A673 (cell line): ENCODE measurements at places on chromosomes 11 and 22. TPM values are rescaled to one million over a fixed set of nuclear protein-coding genes. Genes with fewer than 3 reads are reported as not detected.

GRCh38 chr11:70542406-70542805 lies 144.1 kb downstream of the CTTN start:
- no peak for DNase-seq
- peaks cover 24% of the 10 kb centered on the region for H3K4me1 ChIP-seq
- H3K27ac ChIP-seq = no peak overlapping the region
- no peaks in the 10 kb centered on the region for H3K27me3 ChIP-seq

The CCDC86 gene
- total RNA-seq = 137 and 188 TPM in 2 replicates

The A4GALT gene
- total RNA-seq = 21.9 and 23.7 TPM in 2 replicates

The MAP6 gene
- total RNA-seq = 0.24 TPM in 1 of 2 replicates, not detected in the other

The GPR83 gene
- total RNA-seq = 0.06 TPM in 1 of 2 replicates, not detected in the other

The WT1 gene
- 8.6 and 10.4 TPM in 2 replicates for total RNA-seq

DNA sequence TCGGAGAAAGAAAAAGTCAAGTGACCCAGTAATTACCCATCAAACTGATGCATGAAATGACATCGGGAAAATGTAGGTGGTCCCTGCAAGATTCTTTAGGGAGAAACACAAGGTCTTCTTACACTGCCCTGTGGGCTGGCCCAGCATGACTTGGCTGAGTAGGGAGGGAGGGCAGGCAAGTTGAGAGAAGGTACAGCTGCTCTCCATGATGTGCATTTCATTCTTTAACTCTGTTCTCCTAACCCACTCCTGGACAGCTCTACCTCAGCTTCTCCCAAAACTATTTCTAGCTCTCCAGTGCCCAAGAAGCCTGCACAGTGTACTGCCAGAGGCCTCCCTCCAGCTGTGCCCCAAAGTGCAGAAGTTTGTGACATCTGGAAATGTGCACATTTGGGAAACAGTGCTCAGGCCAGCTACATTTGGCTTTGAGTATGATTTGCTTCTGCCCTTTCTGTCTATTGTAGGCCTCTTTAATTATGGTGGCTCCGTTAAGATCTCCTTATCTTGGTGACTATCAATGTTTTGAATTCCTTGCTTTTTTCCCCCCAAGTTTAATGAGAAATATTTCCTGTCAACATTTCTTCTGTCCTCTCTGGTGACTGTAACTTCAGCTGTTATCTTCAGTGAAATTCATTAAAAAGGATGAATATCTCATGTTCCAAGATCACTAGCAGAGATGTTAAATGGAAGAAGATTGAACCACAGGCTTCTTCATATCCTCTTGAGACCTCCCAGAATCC lies 26.7 kb upstream of the PRSS23 start:
- H3K4me1 ChIP-seq = no peaks in the 10 kb centered on the region
- no peaks in the 10 kb centered on the region for H3K27me3 ChIP-seq
- no peaks in the 10 kb centered on the region for H3K36me3 ChIP-seq

The TMA7B gene
- total RNA-seq = not detected in 2 replicates

DNA sequence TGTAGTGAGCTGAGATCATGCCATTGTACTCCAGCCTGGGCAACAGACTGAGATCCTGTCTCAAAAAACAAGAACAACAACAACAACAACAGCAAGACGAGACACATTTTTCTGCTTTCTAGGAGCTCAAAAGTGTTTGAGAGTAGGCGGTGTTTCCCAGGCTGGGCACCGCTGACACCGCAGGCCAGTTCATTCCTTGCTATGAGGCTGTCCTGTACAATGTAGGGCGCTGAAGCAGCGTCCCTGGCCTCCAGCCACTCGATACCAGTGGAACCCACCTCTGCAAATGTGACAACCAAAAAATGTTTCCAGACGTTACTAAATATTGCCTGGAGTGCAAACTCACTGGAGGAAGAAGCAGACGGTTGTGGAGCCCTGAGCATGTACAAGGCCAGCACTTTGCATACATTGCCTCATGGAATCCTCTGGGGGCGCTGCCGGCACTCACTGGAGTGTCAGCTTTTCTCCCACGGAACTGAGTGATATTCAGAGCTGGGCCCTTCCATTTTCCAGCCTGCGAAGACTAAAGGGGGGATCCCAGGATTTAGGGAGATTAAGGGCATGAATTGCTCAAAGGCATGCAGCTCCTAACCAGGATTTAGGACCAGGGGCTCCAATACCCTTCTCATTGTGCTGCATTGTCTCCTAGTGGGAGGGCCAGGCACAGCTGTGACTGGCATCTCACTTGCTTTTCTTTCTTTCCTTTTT lies 5.8 kb upstream of the MIEF1 start:
- H3K27ac ChIP-seq = no peak overlapping the region
- peak; percentile 86 for DNase-seq
- H3K4me3 ChIP-seq = no peak overlapping the region
- H3K27me3 ChIP-seq = no peaks in the 10 kb centered on the region
- no peaks in the 10 kb centered on the region for H3K36me3 ChIP-seq

The RFPL1 gene
- total RNA-seq = not detected in 2 replicates

DNA sequence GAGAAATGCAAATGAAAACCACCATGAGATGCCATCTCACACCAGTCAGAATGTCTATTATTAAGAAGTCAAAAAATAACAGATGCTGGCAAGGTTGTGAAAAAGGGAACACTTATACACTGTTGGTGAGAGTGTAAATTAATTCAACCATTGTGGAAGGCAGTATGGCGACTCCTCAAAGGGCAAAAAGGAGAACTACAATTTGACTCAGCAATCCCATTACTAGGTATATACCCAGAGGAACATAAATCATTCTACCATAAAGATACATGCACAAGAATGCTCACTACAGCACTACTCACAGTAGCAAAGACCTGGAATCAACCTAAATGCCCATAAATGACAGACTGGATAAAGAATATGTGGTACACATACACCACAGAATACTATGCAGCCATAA lies 161.1 kb upstream of the PDGFD start:
- H3K36me3 ChIP-seq = no peaks in the 10 kb centered on the region
- DNase-seq = no peak
- H3K4me3 ChIP-seq = no peak overlapping the region
- no peaks in the 10 kb centered on the region for H3K4me1 ChIP-seq

The NLRP14 gene
- total RNA-seq = not detected in 2 replicates

The OSM gene
- total RNA-seq = not detected in 2 replicates

DNA sequence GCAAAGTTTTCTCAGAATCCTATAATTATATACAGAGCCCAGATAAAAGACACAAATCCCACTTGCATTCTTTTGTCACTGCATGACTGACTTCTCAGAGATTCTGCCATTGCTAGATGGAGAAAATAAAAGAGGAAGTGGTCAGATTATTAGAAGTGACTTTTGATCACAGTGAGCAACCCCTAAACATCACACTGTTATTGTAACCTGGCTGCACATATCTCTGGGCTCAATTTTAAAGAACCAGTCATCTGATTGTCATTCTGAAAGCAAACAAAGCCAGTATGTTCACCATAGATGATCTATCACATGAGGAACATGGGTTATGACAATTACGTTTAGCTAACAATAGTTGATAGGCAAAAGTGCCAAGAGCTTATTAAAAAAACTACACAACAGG lies 47.8 kb downstream of the COPB1 start:
- H3K27me3 ChIP-seq = no peaks in the 10 kb centered on the region
- H3K27ac ChIP-seq = no peak overlapping the region
- no peak for DNase-seq
- peaks cover 4% of the 10 kb centered on the region for H3K36me3 ChIP-seq
- peaks cover 1% of the 10 kb centered on the region for H3K4me1 ChIP-seq

The MAPK8IP2 gene
- 7.8 and 11.5 TPM in 2 replicates for total RNA-seq

The STK33 gene
- total RNA-seq = not detected in 2 replicates

The C11orf87 gene
- not detected in 2 replicates for total RNA-seq

The SMTNL1 gene
- not detected in 2 replicates for total RNA-seq

The PDE2A gene
- total RNA-seq = 0.58 and 1.2 TPM in 2 replicates

- no peaks in the 10 kb centered on the region for H3K4me1 ChIP-seq
- H3K27me3 ChIP-seq = peaks cover 11% of the 10 kb centered on the region
- no peaks in the 10 kb centered on the region for H3K36me3 ChIP-seq
- no peak overlapping the region for H3K27ac ChIP-seq
Measured at GRCh38 chr11:70845591-70846041, 406.8 kb downstream of the SHANK2 start.

The GNAZ gene
- total RNA-seq = 5.1 and 8.0 TPM in 2 replicates

The PTPRJ gene
- 11.8 and 12.1 TPM in 2 replicates for total RNA-seq

The CARD18 gene
- total RNA-seq = not detected in 2 replicates

- DNase-seq = no peak
- H3K27me3 ChIP-seq = no peaks in the 10 kb centered on the region
- no peaks in the 10 kb centered on the region for H3K4me1 ChIP-seq
- no peaks in the 10 kb centered on the region for H3K36me3 ChIP-seq
- H3K4me3 ChIP-seq = no peak overlapping the region
- H3K27ac ChIP-seq = no peak overlapping the region
Measured at GRCh38 chr11:105177658-105178057, 38.1 kb upstream of the CARD18 start.

GRCh38 chr11:2689651-2690575 lies 9.9 kb downstream of the KCNQ1OT1 start:
- no peak overlapping the region for H3K4me3 ChIP-seq
- H3K27ac ChIP-seq = no peak overlapping the region
- no peaks in the 10 kb centered on the region for H3K4me1 ChIP-seq
- no peak for DNase-seq
- H3K36me3 ChIP-seq = peaks cover 3% of the 10 kb centered on the region

DNA sequence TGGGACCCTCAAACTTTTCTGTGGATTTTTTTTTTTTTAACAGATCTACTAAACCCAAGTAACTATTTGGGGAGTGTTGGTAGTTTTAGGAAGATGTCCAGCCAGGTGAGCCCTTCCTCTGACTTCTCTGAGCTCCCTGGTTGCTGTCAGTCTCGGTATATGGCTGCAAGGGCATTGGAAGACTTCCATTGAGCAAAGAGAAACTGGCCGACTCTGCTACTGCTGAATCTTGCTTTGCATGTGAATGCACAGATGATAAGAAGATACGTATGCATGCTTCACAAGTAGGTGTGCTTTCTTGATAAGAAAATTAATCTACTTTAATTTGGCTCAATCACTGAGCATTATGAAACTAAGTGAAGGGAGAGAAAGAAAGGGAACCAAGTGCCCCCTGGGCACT lies 51.1 kb downstream of the BARX2 start:
- DNase-seq = no peak
- peaks cover 18% of the 10 kb centered on the region for H3K4me1 ChIP-seq
- H3K27me3 ChIP-seq = no peaks in the 10 kb centered on the region
- no peaks in the 10 kb centered on the region for H3K36me3 ChIP-seq
- H3K4me3 ChIP-seq = no peak overlapping the region
